ENCODE measurements at places on chromosomes 7 and 10.

DNA sequence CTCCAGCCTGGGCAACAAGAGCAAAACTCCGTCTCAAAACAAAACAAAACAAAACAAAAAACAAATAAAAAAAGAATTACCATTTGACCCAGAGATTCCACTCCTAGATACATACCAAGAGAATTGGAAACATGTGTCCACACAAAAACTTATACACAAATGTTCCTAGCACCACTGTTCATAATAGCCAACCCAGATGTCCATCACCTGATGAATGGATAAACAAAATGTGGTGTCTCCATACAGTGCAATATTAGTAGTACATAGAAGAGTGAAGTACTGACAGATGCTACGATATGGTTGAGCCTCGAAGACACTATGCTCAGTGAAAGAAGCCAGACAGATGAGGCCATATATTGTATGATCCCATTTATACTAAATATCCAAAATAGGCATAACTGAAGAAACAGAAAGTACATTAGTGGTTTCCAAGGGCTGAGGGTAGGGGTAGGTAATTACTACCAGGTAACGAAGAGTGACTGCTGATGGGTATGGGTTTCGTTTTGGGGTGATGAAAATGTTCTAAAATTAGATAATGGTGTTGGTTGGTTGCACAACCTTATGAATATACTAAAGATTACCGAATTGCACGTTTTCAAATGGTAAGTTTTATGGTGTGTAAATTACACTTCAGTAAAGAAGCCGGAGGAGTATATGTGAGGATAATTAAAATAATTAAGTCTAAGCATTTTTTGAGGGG is 20.0 kb downstream of the MYO1G start:
- DNase-seq, result no peak

DNA sequence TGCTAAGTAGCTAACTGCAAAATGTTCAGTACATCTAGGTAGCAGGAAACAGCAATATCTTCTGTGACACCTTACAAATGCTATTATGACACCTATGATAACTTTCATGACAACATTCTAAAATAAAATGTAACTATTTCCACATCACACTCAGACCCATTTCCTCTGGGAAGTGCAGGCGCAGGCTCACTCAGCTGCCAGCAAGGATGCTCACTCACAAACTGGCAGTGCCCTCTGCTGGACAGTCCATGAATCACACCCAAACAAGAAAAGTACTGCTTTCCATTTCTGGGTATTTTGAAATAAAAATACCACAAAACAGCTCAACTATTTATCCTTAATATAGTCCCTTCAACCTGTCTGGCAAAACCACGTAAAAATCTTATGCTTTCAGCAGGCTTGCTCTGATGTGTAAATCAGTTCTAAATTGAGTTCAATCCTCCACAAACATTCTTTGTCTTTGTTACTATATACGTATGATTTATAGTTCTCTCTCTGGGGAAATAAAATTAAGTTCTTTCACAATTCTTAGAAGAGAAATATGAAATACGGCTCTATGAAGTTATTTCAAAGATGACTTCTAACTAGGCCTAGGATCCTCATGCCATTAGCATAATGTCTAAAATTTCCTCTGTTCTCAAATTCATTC is 176.6 kb downstream of the PARD3 start:
- DNase-seq, result peak; percentile 19

GRCh38 chr7:130960208-130960988 is 226.4 kb upstream of the KLF14 start:
- DNase-seq, result no peak

GRCh38 chr7:98077762-98078161 is 28.9 kb upstream of the LMTK2 start:
- DNase-seq, result no peak

- DNase-seq, result no peak
Observed at GRCh38 chr10:110208614-110209453, 1.4 kb downstream of the MXI1 start.

DNA sequence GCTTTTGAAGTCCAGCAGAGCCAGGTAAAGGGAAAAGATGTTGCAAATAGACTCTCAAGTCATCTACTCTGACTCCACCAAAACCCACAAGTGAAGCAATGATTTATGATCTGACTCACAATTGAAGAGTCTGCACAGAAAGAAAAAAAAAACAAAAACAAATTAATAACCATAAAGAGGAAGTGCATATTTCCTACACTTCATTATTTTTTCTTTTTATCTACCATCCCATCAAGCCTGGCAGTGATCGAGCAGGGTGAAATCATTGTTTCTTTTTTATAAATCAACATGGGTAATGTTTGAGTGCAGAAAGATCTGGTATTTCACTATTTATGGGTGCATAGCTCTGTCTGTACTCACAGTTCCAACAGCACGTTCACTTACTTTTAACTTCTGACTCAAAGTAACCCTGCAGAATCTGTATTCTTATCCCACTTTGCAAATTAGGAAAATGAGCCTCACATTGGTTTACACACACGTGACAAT is 829.0 kb downstream of the TNS3 start:
- DNase-seq, result no peak

DNA sequence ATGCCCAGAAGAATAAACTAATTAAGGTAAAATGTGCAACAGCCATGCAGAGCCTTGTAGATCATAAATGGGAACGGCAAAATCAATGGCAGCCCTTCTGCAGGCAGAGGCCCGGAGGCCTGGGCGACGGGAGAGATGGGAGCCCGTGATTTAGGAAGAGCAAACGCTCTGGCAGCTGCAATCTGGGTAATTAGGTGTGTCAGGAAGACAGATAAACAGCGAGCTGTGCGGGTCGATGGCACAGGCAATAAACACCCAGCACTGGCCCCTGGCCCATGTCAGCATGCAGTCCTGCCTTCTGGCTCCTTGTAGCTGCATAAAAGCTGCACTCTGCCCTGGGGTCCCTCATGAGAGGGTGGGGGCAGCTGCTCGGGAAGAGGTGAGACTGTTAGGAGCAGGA is 78.0 kb downstream of the GOLGA7B start:
- no peak for DNase-seq

DNA sequence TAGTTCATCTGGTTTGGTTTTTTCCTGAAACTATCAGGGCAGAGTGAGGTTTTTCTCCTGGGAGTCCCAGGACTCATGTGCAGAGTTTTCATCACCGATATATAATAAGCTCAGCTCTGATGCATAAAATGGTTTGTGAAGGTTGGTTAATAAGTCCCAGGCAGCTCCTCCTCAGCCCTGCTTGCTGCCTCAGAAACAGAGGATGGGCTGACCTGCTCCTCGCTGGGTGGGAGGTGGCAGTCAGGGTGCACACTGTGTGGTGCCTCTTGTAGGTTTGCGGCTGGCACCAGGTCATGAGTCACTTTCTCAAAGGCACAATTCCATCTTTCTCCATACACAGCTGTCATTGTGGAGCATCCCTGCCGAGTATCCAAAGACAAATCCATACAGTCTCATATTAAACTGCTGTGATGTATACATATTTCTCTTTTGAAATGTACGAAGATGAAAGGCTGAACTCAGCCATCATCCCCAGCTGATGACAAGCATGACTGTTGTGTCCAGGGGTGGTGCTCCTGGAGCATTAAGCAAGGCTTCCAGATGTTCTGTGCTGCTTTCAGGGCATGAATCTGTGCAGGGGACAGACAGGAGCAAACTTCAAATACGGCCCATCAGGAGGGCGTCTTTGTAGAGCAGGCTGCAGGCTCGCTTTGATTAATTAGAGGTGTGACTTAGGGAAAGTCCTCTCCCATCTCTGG is 125.7 kb upstream of the NPS start:
- no peak for DNase-seq

DNA sequence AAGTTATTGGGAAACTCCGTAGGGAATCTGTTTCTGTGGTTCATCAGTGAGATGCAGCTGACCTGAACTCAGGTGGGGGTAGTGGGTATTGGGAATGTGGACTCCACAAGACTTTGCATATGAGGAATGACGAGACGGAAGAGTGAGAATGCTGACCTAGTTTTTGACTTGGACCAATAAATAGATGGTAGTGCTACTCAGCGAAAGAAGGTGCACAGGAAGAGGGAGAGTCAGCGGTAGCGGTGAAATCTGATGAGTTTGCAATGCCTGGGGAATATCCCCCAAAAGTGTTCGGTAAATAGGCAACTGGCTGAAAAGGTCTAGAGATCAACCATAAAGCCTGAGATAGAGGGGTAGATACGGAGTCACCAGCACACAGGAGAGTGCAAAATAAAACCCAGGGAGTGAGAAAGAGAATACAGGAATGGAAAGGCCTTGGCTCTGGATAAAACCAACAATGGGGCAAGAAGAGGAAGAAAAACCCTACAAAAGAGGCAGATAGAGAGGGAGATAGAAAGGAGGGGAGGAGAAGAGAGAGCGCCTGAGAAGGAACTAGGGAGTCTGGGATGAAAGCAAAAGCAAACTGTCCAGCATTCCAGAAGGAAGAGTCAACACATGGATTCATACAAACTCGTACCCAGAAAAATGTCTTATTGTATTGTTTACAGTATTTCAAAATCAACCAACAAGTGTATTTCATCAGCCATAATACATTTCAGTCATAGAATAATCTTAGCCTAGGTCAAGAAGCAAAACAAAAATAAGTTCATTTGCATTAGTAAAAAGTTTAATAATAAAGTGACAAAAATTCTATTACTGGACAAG is 5.4 kb downstream of the ARHGAP21 start:
- DNase-seq, result no peak

GRCh38 chr10:30877111-30877510 is 154.6 kb downstream of the ZNF438 start:
- DNase-seq, result no peak

DNA sequence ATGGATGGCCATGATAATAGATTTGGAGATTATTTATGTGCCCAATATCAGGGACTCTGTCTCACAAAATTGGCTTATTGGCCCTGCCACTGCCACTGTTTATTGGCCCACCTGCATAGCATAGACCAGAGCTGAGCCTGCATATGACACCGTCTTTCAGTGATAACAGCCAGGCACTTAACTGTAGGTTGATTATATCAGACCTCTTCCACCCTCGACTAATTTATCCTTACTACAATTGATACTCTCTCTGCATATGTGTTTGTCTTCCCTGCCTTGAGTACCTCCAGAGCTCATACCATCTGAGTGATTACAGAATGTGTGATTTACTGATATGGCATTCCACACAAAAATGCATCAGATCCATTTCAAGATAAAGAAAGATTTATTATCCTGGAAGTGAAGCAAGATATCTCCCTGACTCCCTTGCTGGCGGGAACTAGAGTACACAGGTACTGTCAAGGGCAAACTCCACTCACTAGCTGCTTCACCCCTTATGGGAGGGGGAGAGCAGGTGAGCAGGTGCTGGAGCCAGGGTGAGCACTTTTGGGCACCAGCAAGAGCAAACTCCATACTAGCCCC is 13.1 kb upstream of the SAMD9L start:
- no peak for DNase-seq

DNA sequence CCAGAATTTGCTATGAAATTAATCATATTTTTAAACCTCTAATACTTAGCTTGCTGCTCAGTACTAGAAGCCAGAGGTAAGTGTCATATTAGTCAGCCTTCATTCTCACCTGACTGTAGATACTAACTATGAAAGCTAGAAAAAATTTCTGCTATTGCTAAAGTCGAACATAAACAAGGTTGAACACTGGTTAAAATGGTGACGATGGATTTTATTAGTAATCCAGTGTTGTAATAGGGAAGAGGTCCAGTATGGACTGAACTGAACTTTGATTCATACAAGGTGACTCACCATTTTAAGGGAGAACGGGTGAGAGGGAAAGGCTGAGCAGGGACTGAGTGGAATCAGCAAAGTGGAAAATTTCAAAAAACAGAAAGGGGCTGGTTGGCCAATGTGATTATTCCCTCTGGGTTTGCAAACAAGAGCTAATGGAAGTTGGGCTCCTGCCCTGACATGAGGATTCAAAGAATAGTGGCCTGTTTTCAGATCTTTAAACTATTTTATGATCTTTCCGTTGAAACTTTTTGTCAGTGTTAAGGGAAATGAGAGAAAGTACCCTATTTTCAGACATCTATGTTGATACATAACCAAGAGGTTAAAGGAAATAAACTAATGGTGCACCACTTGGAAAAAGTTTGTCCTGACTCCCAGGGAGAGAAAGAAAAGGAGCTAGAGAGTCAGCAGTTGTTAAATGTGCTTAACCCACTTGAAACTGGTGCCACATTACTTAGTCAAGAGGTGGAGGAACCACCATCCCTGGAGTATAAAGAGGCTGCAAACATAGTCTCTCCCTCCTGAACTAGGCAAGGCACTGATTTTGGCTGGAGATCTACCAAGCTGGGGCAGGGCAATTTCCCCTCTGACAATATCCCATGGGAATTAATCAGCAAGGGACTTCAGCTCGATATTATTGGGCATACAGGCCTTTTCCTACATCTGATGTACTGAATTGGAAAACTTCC is 15.3 kb upstream of the AKR1C1 start:
- DNase-seq, result no peak

- DNase-seq, result no peak
Observed at GRCh38 chr10:14782691-14783363, 8.1 kb upstream of the FAM107B start.

DNA sequence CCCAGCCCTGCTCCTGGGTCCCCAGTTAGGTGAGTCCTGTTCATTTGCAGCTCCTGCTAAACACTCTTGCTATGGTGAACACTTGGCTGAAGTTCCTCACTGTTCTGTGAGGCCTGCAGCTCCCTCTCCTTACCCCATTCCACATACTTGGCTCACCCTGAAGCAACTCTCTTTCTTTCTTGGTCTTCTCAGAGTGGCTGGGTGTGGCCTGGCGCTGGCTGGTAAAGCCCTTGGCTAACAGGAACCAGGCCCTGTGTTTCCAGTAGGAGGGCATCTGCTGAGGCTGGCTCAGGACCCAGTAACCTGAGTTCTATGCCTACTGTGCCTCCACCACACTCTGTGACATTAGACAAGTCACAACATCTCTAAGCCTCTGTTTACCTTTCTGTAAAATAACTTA is 53.1 kb upstream of the COL13A1 start:
- no peak for DNase-seq

DNA sequence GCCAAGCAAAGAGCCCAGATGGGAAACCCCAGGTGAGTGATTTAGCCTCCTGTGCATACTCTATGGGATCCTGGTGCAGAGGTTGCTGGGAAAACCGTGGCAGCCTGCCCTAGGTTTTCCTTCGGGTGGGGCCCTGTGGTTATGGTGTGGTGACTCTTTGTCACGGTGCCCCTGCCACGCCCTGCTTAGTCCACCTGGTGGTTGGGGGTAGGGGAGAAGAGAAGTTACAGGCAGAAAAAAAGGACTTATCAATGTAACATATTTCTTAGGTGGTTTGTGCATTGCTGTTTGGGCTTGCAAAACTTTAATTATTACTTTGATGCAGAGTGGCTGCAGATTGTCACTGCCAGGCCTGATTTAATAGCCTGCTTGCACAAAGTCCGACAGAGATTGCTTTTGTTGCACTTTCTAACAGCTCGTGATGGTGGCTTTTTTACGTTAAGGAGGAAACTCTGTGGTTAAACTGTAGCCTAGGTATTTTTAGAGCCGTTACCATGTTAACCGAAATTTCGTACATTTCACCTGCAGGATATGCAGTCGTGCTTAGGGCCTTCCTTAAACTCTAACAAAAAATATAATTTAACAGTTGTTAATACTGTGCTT is 197.4 kb downstream of the RNLS start:
- no peak for DNase-seq

DNA sequence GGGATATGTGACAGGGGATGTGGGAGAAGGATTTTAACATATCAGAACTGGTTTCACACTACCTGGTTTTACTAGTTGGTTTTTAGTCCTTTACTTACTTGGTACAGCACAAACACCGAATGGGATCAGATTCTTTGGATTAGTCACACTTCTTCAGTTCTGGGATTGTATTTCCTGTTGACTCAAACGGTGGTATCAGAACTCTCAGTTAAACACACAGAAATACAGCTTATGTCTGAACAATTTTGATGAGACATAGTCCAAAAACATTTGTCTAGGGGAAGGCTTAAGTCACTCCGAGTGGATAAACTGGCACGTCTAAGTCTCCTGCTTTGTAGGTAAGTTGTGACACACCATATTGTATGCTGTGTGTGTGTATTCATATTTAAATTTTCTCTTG is 480.5 kb downstream of the PHTF2 start:
- no peak for DNase-seq
